Kidney epithelial cell (primary cell): ENCODE measurements at places on chromosomes 11 and 22.

GRCh38 chr11:60389279-60389910 lies 6.9 kb upstream of the MS4A14 start:
- no peak for DNase-seq

DNA sequence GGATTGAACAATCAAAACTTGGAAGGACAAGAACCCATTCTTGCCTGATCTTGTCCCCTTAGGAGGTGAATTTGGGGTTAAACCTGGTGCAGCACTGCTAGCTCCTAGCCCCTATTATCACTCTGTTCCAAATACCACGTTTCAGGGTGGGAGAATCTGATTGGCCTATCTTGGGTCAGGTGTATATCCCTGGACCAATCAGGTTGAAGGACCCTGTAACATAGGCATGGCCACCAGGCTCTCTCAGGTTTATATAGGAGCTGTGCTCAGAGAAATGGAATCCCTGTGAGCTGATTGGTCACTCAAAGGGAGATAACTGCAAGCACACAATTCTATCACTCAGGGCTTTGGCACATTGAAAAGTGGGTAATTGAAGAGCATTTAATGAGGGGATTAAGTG lies 26.6 kb upstream of the AMPD3 start:
- DNase-seq, result no peak

DNA sequence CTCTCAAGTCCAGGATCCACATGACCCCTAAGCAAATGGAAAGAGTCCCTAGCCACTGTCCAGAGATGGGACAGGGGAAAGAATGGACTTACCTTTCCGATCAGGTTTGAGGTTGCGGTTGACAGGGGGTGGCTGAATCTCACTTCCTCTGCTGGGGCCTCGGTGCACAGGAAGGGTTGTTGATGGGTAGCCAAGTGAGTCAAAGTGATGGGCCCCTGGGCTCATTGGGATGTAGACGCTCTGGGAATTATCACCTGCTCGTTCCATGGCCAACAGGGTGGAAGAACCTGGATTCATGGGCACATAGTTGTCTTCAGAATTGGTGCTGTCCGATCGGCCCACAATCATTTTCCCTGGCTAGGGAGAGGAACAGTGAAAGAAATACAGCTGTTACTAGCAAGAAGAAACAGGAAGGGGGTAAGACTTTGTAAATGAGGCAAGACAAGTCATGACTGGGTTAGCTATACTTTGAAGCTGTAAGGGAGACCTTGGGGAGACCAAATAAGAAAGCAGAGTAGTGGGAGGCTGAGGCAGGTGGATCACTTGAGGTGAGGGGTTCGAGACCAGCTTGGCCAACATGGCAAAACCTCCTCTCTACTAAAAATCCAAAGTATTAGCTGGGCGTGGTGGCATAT lies 34.7 kb downstream of the USP35 start:
- DNase-seq, result no peak

DNA sequence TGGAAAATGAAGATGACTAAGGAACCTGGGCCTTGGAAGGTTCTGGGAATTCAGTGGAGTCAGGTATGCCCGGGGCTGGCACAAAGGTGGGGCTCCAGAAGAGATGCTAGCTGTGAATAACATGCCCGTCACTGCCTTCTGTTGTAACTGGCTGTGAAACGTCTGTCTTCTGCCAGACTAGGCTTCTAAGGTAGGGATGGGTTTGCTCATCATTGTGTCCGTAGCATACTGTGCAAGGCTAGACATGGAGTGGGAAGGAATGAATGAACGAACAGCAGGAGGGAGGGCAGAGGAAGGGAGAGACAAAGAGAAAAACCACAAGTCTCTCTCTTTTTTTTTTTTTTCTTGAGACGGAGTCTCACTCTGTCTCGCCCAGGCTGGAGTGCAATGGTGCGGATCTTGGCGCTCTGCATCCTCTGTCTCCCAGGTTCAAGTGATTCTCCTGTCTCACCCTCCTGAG lies 327.4 kb downstream of the MN1 start:
- peak; percentile 53 for DNase-seq

GRCh38 chr22:46969491-46969890 lies 207.0 kb downstream of the TBC1D22A start:
- DNase-seq, result no peak

DNA sequence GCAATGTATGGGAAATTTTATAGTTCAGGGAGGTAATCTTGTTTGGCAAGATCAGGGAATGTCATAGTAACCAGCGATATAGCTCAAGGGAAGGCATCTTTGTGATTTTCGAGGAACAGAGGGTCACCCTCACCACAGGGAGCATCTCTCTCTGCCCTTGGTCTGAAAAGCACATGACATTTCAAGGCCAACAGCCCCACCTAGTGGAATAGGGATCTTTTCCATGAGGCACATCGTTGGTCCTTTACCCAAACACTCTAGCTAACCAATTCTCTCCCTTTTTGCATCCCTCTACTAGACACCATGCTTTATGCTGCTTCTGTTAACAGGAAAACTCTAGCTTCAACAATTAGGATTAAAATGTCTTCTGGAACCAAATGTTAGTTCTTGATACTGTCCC lies 179.0 kb downstream of the GRM5 start:
- no peak for DNase-seq

- no peak for DNase-seq
Observed at GRCh38 chr11:33691066-33691864, 9.4 kb downstream of the C11orf91 start.

- DNase-seq, result no peak
Observed at GRCh38 chr11:1771700-1772099, 8.0 kb upstream of the CTSD start.

DNA sequence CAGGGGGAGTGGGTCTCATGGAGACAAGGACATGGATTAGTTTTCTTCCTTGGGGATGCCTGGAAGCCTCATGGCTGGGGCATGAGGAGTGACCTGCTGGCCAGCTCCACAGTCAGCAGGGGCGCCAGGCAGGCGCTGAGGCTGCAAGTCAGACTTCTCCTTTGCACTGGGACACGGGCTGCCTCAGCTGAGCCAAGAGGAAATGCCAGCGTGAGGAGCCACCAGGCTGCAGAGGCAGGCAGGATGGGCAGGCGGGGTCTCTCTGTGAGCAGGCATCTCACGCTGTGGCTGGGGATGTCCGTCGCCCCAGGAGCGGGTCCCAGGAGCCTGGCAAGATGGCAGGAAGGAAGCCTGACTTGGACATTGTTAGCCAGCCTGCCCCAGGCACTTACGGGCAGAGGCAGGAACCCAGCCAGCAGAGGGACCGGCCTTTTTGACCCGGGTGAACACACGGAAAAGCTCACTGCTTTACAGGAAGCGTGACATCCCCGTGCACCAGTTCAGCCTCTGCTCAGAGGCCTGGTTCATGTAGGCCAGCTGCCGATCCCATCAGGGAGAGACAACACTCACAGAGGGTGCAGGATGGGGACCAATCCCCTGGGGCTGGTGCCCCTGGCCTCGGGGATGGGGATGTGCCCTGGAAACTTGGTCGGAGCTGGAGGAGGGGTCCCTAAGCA lies 10.2 kb downstream of the GNB1L start:
- DNase-seq, result no peak

GRCh38 chr22:50547263-50547985 lies 1.7 kb downstream of the KLHDC7B start:
- no peak for DNase-seq
